ENCODE measurements at places on chromosomes 7 and 10. TPM values are rescaled to one million over a fixed set of nuclear protein-coding genes. Genes with fewer than 3 reads are reported as not detected.

Gene PPP1R9A
- 0.18 TPM for total RNA-seq

Gene EBF3
- 3.7 TPM for total RNA-seq

Gene PDZD7
- 1.1 TPM for total RNA-seq

Gene VWDE
- total RNA-seq: not detected

Gene TCERG1L
- total RNA-seq: not detected

Gene ANKRD1
- total RNA-seq: 0.18 TPM

Gene NPY4R
- total RNA-seq: 1.1 TPM

Gene ENO4
- total RNA-seq: 0.43 TPM

All from smooth muscle cell of bladder (primary cell).